ENCODE measurements at places on chromosomes 6 and 20.
A peak's percentile ranks its signal among the peaks of the same experiment; 100 is the strongest.

DNA sequence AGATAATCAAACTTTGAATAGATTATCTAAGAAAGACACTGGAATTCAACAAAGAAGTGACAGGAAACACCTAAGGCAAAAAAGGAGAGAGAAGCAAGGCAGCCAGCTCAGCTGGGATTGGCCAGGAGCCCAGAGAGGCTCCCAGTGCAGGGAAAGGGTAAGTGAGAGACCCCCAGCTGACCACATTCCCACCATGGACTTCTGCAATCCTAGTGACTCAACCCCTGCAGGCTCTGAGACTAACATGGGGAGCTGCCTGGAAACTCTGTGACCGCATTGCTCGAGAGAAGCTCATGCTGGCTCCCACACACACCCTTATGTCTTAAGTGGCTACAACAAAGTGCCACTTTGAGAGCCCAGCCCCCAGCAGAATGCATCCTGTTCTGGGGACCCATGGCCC lies 215.1 kb downstream of the PACRG start:
- no peak for DNase-seq

- DNase-seq: no peak
Measured at GRCh38 chr20:43560974-43561373, 2.1 kb downstream of the SGK2 start.

GRCh38 chr6:152189736-152190135 lies 382.3 kb downstream of the ESR1 start:
- no peak for DNase-seq

- no peak for DNase-seq
Measured at GRCh38 chr6:31715022-31715958, at the start of gene LY6G6D. Gene LY6G6D (plus strand): TSS chr6:31715348. CDS start chr6:31715356, 8 bp downstream.

- DNase-seq: no peak
Measured at GRCh38 chr6:39416026-39416425, 93.5 kb upstream of the KCNK16 start.

DNA sequence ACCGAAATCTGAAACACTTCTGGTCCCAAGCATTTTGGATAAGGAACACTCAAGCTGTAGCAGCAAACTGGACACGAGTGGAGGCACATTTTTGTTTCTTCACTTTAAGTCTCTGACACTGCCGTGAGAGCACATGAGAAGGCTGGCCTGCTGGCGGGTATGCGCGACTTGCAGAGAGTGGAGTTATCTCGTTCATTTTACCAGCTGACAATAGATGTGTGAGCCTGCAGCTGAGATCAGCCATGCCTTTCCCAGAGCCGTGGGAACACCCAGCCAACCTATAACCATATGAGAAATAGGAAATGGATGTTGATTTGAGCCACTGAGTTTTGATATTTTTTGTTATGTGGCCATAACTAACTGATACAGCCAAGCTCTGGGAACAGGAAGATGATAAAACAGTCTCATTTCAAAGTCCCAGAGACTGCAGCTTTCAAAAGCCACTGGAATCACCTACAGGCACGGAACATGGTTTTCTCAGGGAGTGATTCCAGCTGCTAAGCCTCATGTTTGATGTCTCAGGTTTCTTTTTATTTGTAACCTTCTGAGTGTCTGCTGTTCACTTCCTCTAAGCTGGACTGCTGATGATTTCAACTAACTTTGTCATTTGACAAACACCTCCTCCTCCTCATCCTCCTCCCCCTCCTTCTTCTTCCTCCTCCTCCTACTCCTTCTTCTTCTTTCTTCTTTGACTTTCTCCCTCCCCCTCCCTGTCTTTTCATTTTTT lies 28.6 kb upstream of the LAMP5 start:
- DNase-seq: no peak

DNA sequence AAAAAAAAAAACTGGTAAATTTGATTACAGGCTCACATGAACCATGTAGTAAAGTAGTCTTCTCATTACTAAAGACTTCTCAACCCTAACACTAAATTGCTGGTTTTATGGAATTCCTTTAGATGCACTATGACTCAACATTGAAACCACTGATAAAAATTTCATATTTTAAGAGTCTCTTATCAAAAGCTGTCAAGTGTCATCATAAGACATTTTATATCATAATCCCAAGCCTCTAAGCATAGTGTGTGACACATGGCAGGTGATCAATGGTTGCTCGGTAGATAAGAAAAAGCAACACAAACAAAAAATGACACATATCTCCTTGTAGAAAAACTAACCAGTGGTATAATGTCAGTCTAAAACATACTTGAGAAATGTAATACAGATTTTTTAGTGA lies 258.4 kb downstream of the RNGTT start:
- no peak for DNase-seq

- peak; percentile 75 for DNase-seq
Measured at GRCh38 chr6:43644940-43645612, at the start of gene RSPH9. Gene RSPH9 (plus strand): TSS chr6:43645036. CDS start chr6:43645099, 63 bp downstream.

GRCh38 chr20:44435630-44436335 lies 39.9 kb upstream of the TTPAL start:
- no peak for DNase-seq

DNA sequence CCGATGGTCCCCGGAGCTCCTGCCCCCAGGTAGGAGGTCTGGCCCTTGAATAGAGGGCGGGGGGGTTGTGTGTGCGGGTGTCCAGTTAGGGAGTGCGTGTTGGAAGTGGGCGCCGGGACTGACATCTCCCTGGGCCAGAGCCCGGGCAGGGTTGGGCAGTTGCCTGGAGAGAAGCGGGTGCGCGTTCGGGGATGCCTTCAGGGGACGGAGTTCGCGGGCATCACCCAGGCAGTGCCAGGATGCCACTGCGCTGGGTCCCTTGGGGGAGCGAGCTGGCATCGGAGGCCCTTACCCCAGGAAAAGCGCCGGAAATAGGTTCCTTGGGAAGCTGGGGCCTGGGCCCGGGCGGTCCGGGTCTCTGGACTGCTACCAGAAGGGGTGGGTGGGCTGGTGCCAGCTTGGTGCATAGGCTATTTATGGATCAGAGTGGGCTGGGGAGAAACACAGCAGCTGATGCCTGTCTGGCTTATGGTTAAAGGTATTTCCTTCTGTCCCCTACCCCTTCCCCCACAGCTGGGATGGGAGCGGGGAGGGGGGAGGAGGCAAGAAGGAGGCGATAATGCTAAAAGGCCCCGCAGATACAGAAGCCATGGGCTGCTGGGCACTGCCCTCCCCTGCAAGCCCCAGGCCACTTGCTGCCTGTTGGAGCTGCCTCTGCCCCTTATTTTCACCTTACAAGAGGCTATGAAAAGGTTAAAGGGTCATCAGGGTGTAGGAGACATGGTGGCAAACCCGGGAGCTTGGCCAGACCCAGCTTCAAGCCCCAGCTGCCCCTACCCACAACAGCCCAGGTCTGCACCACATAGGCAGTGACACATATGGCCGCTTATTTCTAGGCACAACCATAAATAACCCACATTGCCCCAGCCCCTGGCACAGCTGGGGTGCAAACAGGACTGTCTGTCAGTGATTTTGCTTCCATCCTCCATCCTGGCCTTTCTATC lies 638 bp downstream of the PACSIN1 start:
- no peak for DNase-seq

- DNase-seq: no peak
Measured at GRCh38 chr20:37901240-37901639, 1.7 kb upstream of the VSTM2L start.

DNA sequence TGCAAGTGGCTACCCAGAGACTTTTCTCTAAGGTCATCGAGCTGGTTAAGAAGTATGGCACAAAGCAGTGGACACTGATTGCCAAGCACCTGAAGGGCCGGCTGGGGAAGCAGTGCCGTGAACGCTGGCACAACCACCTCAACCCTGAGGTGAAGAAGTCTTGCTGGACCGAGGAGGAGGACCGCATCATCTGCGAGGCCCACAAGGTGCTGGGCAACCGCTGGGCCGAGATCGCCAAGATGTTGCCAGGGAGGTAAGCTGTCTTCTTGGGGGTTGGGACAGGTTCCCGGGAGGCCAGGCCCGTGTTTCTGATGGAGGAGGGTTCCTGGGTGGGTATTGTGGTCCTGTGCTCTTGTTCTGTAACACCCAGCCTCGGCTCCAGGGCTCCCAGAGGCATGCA lies 19.9 kb downstream of the MYBL2 start:
- no peak for DNase-seq

GRCh38 chr20:63330940-63331339 lies 30.2 kb downstream of the CHRNA4 start:
- DNase-seq: no peak

DNA sequence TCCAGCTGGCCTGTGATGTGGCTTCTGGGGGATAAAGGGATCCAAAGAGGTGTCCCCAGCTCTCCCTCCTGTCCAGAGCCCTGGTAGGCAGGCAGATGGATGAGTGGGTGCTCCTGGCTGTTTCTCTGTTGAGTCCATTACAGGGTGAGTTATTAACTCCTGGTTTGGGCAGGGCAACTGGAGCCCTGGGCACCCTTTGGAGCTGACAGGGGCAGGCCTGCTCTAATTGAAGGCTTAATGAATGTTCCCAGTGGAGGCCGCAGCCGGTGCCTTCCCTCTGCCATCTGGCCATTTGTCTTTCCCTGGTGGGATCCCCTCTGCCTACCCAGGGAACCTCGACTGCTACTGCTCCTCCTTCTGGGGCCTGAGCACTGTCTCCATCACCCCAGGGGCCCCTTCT lies 44.7 kb upstream of the MLN start:
- DNase-seq: no peak

DNA sequence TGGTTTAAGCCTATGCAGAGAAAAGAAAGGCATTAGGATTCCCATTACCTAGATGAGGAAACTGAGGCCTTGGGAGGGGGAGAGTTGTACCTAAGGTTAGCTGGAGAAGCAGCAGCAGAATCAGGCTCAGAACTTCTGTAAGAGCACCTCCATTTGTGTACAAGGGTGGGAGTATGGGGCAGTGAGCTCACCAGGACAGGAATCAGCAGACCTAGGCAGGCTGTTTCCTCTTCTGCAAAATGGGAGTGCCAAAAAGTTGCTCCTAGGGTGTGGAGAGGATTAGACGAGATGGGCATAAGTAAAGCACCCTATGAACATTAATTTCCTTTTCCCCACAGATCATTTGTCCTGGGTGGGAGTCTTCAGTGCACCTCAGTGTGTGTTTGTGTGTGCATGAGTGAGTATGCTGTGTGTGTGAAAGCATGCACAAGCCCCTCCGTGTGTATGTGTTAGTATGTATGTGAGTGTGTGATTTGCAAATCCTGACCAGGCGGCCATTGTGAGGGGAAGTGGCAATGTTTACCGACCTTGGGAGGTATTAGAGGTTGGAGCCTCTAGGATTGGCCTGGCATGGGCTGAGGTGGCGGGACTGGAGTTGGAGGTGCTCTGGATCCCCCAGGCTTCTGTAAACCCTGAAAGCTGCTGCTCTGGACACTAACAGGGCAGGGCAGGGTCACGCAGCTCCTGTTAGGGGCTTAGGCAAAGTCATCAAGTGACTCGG lies 78.8 kb downstream of the VEGFA start:
- DNase-seq: no peak

DNA sequence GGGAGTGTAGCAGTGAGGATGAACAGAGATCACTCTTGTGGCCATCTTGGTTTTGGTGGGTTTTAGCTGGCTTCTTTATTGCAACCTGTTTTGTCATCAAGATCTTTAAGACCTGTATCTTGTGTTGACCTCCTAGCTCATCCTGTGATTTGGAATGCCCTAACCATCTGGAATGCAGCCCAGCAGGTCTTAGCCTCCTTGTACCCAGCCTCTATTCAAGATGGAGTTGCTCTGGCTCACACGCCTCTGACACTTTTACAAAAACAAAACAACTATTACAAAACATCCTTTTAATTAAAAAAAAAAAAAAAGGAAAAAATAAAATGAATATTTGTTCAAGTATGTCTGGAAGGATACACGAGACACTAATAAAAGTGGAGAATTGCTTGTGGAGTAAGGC lies 62.4 kb downstream of the PHACTR2 start:
- DNase-seq: no peak

GRCh38 chr20:2805689-2806350 lies 5.4 kb upstream of the CPXM1 start:
- DNase-seq: no peak

- DNase-seq: no peak
Measured at GRCh38 chr6:149983145-149983544, 19.4 kb downstream of the ULBP1 start.

DNA sequence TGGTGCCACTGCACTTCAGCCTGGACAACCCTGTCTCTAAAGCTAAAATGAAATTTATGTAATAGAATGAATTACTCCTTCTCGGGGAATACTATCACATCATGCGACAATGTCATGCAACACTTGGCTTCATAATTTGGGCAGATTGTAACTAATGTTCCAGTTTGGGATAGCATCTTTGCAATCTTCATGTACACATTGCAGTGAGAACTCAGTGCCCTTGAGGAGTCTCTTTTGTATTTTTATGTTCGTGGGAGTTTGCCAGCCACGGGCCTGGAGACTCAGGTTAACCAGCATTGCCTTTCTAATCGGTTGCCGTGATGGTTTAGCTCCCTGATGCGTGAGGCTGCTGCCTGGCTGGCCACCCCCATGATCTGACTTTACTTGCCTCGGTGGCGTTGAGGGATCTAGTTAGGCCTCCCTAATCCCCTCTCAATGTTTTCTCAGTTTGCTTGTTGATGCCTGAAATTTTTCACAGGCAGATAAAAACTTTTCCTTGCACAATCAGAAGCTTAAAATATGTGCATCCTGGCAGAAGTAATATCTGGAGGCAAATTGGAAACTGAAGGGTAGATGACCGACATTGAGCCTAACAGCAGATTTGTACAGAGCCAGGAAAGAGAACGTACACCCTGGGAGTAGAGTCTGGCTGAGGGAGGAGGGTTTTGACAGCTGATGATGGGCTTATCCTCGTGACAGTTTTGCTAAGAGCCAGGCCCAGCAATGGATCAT lies 2.4 kb downstream of the GMPR start:
- DNase-seq: no peak

DNA sequence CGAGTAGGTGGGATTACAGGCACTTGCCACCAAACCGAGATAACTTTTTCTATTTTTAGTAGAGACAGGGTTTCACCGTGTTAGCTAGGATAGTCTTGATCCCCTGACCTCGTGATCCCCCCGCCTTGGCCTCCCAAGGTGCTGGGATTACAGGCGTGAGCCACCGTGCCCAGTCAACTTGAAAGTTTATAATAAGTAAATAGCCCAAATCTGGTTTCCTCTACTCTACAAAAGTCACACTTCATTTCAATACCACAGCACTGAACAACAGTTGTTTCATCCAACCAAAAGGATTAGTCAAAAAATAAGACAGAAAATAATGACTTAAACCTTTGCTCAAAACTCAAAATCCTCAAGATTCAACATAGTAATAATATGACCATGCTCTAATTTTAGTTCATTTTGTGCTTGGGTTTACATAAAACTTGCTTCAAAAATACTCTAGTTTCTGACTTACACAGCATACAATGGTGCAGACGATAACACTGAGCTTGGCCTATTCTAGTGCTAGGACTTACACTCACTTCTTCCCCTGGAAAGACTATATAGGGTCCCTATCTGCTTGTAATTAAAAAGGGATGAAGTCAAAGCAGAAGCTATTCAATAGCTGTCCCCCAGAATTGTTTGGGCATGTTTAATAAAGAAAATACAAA lies 56.7 kb downstream of the NT5E start:
- DNase-seq: no peak

DNA sequence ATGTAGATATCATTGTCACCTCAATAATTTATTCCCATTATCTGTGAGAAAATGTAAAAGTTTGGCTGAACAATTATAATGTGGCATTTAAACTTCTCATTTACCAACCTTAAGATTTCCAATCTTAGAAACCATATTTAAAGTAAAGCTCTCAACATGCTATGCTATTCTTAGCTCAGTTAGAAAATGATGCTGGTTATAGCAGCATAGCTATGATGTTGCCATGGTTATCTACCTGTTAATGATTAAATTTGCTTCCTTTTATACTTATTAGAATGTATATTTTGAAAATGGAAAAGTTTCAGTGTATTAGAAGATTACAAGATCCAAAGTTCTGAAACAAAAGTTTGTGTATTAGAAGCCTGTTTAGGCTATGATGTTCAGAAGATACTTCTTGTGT lies 110.1 kb downstream of the GPR63 start:
- no peak for DNase-seq

GRCh38 chr6:33869826-33870423 lies 66.1 kb upstream of the MLN start:
- DNase-seq: no peak

All from CD4-positive, alpha-beta T cell treated with Interleukin-12 subunit alpha and Interleukin-12 subunit beta, for 1 hour (primary cell).